Frontal cortex (tissue), 4 donors: ENCODE measurements at places on chromosomes 7 and 10. TPM values are rescaled to one million over a fixed set of nuclear protein-coding genes. Genes with fewer than 3 reads are reported as not detected.

CALCR gene
- under 0.01 TPM for total RNA-seq

CLDN4 gene
- total RNA-seq: not detected

CYP3A5 gene
- 1.6 TPM for total RNA-seq

NPSR1 gene
- total RNA-seq: not detected

- DNase-seq: no peak
Measured at GRCh38 chr7:100565133-100565571, 8.5 kb downstream of the SAP25 start.

NXPH1 gene
- total RNA-seq: 41.6 TPM

- no peak for DNase-seq
Measured at GRCh38 chr10:132164761-132165278, 21.9 kb upstream of the DPYSL4 start.

TRAPPC14 gene
- 16.3 TPM for total RNA-seq

GIMAP7 gene
- total RNA-seq: 2.4 TPM

- no peak for DNase-seq
Measured at GRCh38 chr7:583410-584121, 63.9 kb upstream of the PDGFA start.

DNA sequence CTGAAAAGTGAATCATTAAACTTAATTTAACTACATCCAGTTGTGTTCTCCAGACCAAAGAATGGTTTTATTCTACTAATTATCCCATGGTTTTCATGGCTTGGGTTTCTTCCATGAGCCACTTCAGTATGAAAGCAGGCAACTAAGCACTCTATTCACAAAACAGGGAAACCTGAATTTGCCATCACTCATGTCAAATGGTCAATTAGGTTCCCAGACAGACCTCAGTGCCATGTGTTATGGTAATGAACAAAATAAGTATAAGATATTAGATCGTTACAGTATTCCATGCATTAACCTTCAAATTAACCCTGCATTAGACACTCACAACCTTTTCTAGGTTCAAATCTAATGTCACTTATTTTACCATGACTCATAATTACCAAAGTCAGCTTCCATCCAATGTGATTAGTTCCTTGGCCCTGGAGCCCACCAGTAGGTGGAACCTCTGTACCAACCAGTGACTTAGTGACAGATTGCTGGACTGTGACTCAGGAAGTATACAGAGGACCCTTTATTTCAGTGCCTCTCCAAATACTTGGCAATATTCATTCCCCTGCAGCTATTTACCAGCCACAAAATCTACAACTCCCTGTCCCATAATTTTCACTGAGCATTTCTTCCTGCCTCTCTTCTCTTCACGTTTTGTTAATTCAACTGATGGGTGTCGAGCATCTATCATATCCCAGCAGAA lies 1270.2 kb upstream of the SORCS1 start:
- no peak for DNase-seq

- no peak for DNase-seq
Measured at GRCh38 chr10:114545071-114545470, 113.0 kb downstream of the ABLIM1 start.

GRCh38 chr7:2559283-2559950 lies 638 bp downstream of the IQCE start:
- no peak for DNase-seq

OPN1SW gene
- total RNA-seq: not detected

- no peak for DNase-seq
Measured at GRCh38 chr10:120810298-120810697, 40.9 kb upstream of the WDR11 start.

GPR85 gene
- 257 TPM for total RNA-seq

GRCh38 chr7:90596671-90597562 lies 796 bp downstream of the CDK14 start:
- DNase-seq: no peak

KCP gene
- 0.41 TPM for total RNA-seq

HKDC1 gene
- 0.41 TPM for total RNA-seq

GRCh38 chr7:55144333-55145317 lies 125.8 kb downstream of the EGFR start:
- no peak for DNase-seq

GRCh38 chr10:90999512-91000172 lies 78.8 kb upstream of the ANKRD1 start:
- no peak for DNase-seq

- peak; percentile 43 for DNase-seq
Measured at GRCh38 chr10:11823122-11823988, at the start of gene PROSER2. Gene PROSER2 (plus strand): TSS chr10:11823356. CDS start chr10:11852078, 28,722 bp downstream.

- no peak for DNase-seq
Measured at GRCh38 chr10:61839916-61840315, 61.6 kb upstream of the ARID5B start.

GRCh38 chr10:119079599-119080520 lies 757 bp downstream of the EIF3A start:
- peak; percentile 61 for DNase-seq

ZDHHC6 gene
- 31.0 TPM for total RNA-seq

HTR5A gene
- total RNA-seq: 2.9 TPM

FEZF1 gene
- not detected for total RNA-seq

DNA sequence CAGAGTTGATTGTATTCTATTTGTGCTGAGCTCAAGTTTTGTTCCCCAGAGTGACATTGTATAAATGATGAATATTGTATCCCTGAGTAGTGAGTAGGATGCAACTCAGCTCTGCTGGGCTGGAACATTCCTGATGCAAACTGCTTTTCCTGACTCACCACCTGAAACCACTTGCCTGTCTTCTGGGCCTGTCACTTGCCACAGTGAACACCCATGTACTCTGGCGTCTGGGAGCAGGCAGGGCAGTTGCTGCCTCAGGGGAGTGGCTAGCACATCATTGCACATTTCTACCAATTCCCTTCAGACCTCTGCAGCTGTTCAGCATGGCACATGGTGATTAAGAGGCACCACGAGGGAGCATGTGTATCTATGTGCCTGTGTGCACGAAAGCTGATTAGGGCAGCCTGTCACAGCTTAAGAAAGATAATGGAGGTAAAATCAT lies 157.3 kb downstream of the SND1 start:
- DNase-seq: no peak
